ENCODE measurements at places on chromosomes 5 and 9.

DNA sequence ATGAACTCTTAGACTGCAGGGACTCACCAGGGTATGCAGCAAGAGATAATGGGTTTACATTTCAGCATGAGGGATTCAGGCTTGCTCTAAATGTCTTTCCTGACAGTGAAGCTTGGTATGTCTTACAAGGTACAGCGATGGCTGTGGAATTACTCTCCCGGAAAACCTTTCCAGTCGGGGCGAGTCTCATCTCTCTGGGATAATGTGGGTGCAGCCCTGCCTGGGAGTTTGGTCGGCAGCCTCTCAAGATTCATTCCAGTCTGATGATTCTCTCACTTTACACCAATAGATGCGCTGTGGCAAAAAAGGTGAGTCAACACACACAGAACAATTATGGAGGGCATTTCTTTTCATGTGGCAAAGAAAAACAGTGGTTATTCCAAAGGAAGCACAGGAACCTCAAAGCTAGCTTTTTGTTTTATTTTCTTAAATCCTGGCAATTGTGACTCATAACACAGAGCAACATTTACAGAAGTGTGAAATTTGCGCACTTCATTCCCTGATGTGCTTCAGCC is 190.3 kb downstream of the DCP2 start:
- no peak for DNase-seq

GRCh38 chr9:95171001-95171400 is 146.5 kb downstream of the FANCC start:
- no peak for DNase-seq

- DNase-seq = no peak
These were observed 263.9 kb upstream of the NR4A3 start for GRCh38 chr9:99557816-99558215.

DNA sequence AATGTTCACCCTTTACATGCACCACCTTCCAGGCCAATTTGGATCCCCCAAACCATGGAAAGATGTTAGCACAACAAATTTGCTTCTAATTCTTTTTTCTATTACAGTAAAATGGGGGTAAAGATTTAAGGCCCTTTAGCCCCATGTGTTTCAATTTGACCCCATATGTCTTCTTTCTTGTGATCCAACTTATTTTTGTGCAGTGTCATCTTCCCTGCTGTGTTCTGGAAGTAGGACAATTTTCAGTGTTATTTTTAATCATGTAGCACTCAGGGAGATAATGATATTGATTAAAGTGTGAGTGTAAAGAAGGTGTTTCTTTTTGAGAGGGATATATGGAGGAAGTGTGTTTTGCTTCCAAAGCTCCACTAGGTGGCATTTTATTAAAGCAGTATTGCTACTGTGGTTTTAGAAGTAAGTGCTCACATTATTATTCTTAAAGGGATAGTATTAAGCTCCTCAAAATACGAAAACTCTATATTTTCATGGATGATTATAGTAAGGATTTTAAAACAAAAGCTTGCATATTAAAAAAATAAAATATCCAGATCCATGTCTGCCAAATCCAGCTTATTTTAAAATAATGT is 118.7 kb upstream of the ATP10B start:
- no peak for DNase-seq

DNA sequence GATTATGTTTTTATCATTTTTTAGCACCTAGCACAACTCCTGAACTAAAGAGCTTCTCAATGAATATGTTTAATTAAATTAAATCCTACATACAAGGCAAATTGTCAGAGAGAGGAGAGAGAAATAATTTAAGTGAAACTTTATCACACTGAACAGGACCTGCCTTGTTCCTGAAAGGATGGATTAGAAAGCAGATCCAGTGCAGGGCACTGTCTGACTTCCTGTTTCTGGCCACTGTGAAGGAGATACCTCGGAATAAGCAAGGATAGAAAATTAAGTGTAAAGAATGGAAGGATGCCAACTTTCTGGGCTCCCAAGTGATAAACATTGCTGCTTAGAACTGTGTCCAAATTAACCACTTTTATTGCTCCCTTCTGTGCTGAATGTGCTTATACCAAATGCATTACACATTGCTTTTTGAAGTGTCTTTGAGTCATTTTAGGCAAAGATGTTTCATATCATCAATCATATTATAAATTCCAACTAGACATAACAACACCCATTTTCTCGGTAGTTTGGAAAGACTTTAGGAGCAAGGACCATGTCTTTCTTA is 89.1 kb upstream of the SPDL1 start:
- no peak for DNase-seq

DNA sequence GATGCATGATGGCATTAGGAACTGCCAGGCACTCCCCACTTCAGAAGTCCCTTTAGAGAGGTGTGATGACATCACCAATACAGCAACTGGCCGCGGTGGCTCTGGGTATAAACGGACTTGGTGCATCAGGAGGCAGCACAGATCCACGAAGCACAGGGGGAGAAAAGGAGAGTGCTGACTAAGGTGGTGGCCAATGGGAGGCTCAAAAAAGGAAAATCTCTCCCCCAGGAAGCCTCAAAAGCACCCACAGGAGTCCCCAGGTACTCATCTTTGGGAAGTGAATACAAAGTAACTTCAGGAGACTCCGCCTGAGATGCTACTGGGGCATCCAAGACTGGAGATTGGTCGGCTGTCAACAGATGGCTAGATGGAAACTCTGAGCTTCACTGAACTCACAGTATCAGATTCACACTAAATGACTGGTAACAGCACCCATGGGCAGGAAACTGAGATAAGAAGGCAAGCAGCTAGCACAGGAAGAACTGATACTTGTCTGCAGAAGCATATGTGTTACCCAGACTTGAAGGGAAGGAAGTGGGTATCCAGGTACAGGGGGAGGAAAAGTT is 7.6 kb downstream of the TTC39B start:
- no peak for DNase-seq

GRCh38 chr9:38440516-38440915 is 16.3 kb upstream of the IGFBPL1 start:
- DNase-seq = no peak

- DNase-seq = no peak
These were observed 35.4 kb upstream of the GDNF start for GRCh38 chr5:37875051-37875787.

DNA sequence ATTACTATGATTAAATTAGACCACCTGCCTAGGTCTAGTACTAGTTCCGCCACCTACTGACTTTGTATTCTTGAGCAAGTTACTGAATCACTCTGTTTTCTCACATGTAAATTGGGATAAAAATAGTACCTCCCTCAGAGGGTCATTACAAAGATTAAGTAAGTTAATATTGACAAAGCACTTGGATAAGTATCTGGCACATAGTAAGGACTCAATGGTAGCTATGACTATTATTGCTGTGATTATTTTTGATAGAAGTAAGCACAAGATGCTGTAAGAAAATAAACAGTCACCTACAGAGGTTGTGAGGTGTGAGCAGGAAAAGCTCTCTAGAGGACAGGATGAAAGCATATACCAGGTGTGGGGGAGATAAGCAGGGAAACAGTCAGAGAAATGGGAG is 173.1 kb upstream of the PAPPA start:
- no peak for DNase-seq

DNA sequence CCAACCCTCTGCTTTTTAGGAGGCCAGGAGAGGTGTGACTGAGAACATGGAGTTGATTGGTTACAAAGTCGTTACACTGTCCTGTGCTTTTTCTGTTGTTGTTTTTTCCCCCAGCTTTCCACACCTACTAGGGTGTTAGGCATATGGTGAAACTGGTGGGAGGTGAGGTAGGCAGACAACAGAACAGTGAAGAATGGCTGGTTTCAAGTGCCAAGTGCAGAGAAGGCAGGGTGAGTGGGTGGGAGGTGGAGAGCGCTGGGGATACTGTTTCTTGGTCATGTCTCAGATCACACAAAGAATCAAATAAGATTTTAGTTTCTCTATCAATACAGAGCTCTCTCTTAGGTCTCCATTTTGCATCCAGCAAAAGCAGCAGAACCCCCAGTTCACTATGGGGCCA is 2.2 kb upstream of the SPTAN1 start:
- DNase-seq = peak; percentile 35

GRCh38 chr9:108041551-108041950 is 552.0 kb upstream of the KLF4 start:
- no peak for DNase-seq

DNA sequence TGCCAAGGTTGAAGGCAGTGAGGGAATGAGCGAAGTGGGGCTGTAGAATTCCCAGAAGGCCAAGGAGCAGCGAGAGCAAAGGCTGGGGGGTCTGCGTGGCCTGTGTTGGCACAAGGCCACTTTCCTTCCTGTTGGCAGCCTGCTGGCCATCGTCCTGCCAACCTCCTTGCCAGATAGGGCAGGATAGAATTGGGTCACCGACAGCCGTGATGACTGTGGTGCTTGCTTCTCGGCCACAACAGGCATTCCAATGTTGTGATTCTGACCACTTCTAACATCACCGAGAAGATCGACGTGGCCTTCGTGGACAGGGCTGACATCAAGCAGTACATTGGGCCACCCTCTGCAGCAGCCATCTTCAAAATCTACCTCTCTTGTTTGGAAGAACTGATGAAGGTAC is 18.9 kb downstream of the TRIP13 start:
- DNase-seq = no peak

GRCh38 chr5:10199692-10200091 is 50.0 kb downstream of the ATPSCKMT start:
- no peak for DNase-seq

GRCh38 chr9:112863746-112864145 is 26.9 kb downstream of the SLC46A2 start:
- DNase-seq = no peak

DNA sequence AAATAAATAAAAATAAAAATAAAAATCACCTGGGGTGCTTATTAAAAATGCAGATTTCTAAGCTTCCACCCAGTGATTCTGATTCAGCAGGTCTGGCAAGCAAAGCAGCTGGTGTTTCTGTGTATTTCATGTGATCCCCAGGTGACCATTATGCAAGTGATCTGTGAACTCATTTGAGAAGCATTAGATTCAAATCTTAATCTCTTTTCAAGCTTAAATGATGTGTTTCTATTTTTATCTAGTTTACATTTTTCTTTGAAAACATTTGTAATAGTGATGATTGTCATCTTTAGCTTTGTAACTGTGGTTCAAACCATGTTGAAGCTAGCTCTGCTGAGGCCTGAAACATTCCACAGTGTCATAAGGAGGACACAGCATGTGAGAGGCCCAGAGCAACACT is 804.8 kb upstream of the ZNF608 start:
- no peak for DNase-seq

DNA sequence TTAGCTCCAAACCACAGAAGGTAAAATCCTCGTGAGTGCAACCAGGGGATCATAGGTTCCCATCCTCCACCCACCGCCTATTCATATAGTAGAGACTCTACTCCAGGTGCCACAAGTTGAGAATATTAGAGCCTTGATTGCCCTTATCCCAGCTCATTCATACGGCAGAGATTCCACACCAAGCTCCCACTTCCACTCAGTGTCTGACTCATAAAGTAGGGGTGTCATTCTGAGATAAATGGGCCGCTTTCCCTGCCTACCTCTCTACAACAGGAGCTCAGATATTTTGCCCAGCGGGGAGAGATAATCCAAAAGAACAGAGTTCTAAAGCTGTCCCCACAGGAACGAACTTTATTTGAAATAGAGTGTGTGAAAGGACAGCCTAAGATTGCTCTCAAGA is 9.4 kb downstream of the SLC22A4 start:
- no peak for DNase-seq

- no peak for DNase-seq
These were observed 46.1 kb upstream of the CHSY3 start for GRCh38 chr5:129858131-129858675.

DNA sequence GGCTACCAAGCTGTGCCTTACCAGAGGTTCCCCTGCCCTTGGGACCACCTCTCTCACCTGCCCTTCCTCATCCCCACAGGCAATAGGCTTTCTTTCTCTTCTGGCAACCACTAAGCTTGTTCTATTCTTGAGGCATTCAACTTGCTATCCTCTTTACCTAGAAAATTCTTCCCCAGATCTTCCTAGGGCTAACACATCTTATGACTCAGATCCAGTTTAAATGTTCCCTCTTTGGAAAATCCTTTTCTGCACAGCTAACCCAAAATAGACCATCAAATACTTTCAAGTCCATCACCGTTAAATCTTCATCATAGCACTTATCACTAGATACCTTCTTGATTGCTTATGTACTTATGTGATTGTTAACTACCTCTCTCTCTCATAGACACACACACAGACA is 93.7 kb downstream of the ENC1 start:
- DNase-seq = no peak

DNA sequence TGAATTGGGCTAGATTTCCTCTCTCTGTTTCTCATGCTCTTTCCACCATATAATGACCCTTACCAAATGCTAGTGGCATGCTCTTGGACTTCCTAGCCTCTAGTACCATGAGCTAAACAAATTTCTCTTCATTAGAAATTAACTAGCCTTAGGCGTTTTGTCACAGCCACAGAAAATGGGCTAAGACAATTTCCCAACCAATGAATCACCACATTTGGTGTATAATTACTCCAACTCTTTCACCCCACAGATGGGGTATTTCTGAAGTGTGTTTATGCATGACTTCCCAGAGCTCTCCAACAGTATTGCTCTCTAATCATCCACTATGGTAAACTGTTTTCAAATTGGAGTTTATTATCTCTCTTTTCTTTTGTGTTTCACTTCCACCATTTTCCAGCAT is 1041.1 kb upstream of the COX7C start:
- DNase-seq = no peak

GRCh38 chr5:78615697-78616096 is 32.9 kb downstream of the LHFPL2 start:
- DNase-seq = no peak

GRCh38 chr5:35218981-35219380 is 11.3 kb downstream of the PRLR start:
- no peak for DNase-seq

DNA sequence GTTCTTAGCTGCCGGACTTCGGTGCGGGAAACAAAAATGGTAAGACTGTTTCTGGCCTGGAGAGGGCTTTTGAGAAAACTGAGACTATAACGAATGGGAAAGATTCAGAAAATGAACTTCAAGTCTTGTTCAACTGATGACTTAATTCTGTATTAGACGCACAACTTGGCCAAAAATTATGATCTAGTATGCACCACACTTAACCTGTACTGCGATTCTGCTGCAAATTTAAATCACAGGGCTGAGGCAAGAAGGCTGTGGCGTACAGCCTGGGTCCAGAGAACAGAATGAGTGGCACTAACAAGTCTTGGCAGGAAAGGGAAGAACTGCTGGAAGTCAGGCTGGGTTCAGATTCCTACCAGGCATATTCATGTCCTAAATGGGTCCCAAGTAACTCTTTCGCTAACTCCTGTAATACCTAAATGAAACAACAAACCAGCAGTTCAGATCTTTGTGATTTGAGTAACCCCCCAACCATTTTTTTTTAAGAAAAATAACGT is 781 bp upstream of the COL23A1 start:
- DNase-seq = no peak

- no peak for DNase-seq
These were observed 106.1 kb upstream of the PHYKPL start for GRCh38 chr5:178338750-178339144.

DNA sequence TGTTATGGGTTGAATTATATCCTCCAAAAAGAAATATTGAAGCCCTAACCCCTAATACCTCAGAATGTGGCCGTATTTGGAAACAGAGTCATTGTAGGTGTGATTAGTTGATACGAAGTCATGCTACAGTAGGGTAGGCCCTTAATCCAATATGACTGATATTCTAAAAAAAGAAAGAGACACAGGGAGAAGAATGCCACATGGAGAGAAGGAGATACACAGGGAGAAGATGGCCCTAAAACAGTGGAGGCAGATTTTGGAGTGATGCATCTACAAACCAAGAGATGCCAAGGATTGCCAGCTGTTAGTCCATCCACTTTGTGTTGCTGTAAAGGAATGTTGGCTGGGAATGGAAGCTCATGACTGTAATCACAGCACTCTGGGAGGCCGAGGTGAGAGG is 21.3 kb downstream of the ARRDC3 start:
- no peak for DNase-seq

Data from stimulated activated CD4-positive, alpha-beta T cell treated with anti-CD3 and anti-CD28 coated beads, Interleukin-12 subunit alpha, Interleukin-12 subunit beta, amount 100 ng/mL, for 24 hours (primary cell).